ENCODE measurements at places on chromosomes 1 and 21. TPM values are rescaled to one million over a fixed set of nuclear protein-coding genes. Genes with fewer than 3 reads are reported as not detected.

Gene CELA3A
- not detected for total RNA-seq

Gene SAMD13
- total RNA-seq, result 0.18 TPM

Gene LCE6A
- not detected for total RNA-seq

Gene GBP5
- total RNA-seq, result 0.09 TPM

Gene BEST4
- not detected for total RNA-seq

Gene LMX1A
- total RNA-seq, result not detected

Gene CEP170
- 101 TPM for total RNA-seq

Gene DISC1
- 1.8 TPM for total RNA-seq

Gene S100PBP
- total RNA-seq, result 36.5 TPM

Gene TTC22
- total RNA-seq, result not detected

Gene SNX7
- 48.1 TPM for total RNA-seq

Gene C4BPA
- under 0.01 TPM for total RNA-seq

Gene TNFRSF4
- 0.14 TPM for total RNA-seq

Gene POLR3GL
- 18.9 TPM for total RNA-seq

Gene AMY2A
- not detected for total RNA-seq

Gene MOB3C
- total RNA-seq, result 9.0 TPM

Gene EVI5
- 75.9 TPM for total RNA-seq

Gene KCNJ9
- total RNA-seq, result under 0.01 TPM

All from smooth muscle cell of bladder (primary cell).